Stimulated activated CD4-positive, alpha-beta T cell treated with anti-CD3 and anti-CD28 coated beads, Interleukin-12 subunit alpha, Interleukin-12 subunit beta, amount 100 ng/mL, for 48 hours (primary cell): ENCODE measurements at places on chromosomes 7 and 10.

GRCh38 chr7:106752367-106752766, 91.4 kb upstream of the CCDC71L start:
- no peak for DNase-seq

- DNase-seq: peak; percentile 22
Measured at GRCh38 chr10:26621889-26622711, 75.4 kb upstream of the PDSS1 start.

GRCh38 chr7:115226410-115226809, 304.5 kb downstream of the MDFIC start:
- DNase-seq: no peak

GRCh38 chr7:32536585-32536984, 41.3 kb downstream of the AVL9 start:
- DNase-seq: no peak

- no peak for DNase-seq
Measured at GRCh38 chr10:10804998-10805740, 212.5 kb upstream of the CELF2 start.

DNA sequence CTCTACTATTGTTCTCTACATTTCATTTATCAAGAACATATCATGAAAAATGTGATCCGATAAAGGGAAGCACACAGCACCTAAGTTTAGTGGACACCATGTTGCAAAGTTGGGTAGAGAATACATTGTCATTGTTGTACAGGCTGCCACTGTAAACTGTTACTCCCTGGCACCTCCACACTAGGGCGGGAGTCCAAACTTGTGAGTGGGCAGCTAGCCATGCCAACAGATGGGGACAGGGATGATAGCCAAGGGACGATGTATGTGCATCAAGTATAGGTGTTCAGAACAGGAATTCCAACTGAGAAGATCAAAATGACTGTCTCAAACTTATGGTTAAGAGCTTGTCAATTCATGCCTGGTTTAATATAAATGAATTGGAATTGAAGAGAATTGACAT, 31.1 kb upstream of the COMMD3 start:
- DNase-seq: no peak

DNA sequence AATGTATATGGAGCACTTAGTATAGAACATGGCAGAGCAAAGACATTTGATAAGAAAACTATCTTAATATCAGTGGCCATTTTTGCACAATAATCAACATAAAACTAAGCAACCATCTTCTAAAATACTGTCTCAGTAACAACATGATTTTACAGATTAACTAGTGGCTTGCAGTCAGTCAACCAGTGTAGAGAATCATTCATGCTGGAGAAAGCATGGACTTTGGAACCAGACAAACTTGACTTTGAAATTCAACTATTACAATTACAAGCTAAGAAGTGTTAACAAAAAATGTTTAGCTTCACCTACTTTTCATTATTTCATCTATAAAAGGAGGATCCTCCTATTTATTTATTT, 27.7 kb downstream of the CUBN start:
- no peak for DNase-seq

GRCh38 chr10:53537508-53537907, 764.9 kb upstream of the MBL2 start:
- DNase-seq: no peak

GRCh38 chr7:63031838-63032436, 966.7 kb upstream of the ZNF722 start:
- DNase-seq: no peak

- no peak for DNase-seq
Measured at GRCh38 chr10:34816501-34817002, 1.5 kb upstream of the PARD3 start.

GRCh38 chr10:116311706-116312490, 12.3 kb upstream of the CCDC172 start:
- DNase-seq: no peak

DNA sequence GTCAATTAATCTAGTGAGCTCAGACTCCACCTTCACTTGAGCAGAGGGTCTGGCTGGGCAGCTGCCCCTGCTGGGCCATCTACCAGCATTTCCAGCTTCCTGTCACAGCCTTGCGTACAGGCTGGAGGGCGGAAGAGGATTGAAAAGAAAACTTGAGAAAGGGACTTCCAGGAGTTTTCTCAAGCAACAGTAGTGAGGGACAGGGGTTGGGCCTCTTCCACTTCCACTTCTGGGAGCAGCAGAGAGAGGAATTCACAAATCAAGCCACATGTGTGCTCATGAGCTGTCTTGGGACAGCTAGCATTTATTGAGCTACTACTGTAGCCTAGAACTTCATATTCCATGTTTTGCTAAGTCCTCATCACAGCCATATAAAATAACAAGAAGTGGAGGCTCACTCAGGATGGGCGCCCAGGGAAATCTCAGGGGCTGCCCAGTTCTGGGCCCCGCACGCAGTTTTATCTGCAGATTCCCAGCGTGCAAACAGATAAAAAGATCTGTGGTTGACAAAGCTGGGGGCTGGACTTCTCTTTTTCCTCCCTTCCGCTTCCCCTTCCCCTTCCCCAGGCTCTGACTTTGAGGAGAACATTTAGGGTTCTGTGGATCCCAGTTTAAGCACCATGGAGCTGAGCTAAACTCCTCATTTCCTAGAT, 135.8 kb downstream of the RGS10 start:
- DNase-seq: no peak
